ENCODE measurements at places on chromosomes 7 and 10. TPM values are rescaled to one million over a fixed set of nuclear protein-coding genes. Genes with fewer than 3 reads are reported as not detected.
A peak's percentile ranks its signal among the peaks of the same experiment; 100 is the strongest.

GRCh38 chr10:111023060-111023459, 53.8 kb upstream of the ADRA2A start:
- peaks cover 24% of the 10 kb centered on the region for H3K36me3 ChIP-seq
- no peak overlapping the region for H3K27ac ChIP-seq
- peaks cover 2% of the 10 kb centered on the region for H3K4me1 ChIP-seq
- peaks cover 2% of the 10 kb centered on the region for H3K27me3 ChIP-seq
- no peak overlapping the region for H3K4me3 ChIP-seq

DNA sequence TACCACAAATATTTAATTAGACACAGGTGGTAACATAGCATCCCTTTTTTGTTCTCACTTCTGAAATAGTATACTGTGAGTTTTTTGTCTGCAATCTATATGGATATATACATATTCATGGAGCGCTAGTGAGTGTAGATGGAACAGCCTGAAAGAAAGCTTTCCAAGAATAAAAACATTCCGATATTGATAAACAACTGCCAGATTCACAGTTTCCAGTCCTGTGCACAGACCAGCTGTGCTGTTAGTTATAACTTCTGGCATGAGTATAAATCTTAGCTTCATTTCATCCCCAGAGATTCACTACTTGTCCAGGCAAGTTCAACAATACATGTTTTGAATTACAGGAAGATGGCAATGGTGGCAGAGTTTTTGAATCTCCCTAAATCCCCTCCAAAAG, 467.1 kb upstream of the STEAP1 start:
- no peaks in the 10 kb centered on the region for H3K36me3 ChIP-seq
- DNase-seq: no peak
- H3K27ac ChIP-seq: no peak overlapping the region
- no peaks in the 10 kb centered on the region for H3K4me1 ChIP-seq
- H3K27me3 ChIP-seq: no peaks in the 10 kb centered on the region
- H3K4me3 ChIP-seq: no peak overlapping the region

DNA sequence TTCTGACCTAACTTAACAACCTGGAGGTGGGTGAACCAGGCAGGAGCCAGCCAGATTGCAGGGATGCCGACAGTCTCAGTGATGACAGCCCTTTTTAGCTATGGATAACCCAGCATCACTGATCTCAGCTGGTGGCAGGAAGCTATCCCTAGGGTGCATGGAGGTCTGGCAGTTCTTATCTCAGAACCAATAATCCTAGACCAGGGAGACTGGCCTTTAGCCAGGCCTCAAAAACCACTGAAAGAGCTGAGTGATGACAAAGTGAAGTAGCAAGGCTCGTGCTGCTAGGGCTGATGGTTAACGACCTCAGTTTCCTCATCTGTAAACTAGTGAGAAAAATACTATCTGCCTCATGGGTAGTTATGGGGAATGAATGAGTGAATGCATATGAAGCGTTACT, 112.5 kb downstream of the RALA start:
- no peaks in the 10 kb centered on the region for H3K36me3 ChIP-seq
- no peak for DNase-seq
- peaks cover 19% of the 10 kb centered on the region for H3K4me1 ChIP-seq
- no peak overlapping the region for H3K27ac ChIP-seq
- H3K4me3 ChIP-seq: peak overlapping the region; percentile 51

GRCh38 chr7:75533926-75534325, 41.8 kb downstream of the SPDYE5 start:
- DNase-seq: no peak
- H3K4me1 ChIP-seq: no peaks in the 10 kb centered on the region
- H3K27me3 ChIP-seq: peaks cover 2% of the 10 kb centered on the region
- no peak overlapping the region for H3K4me3 ChIP-seq
- H3K27ac ChIP-seq: no peak overlapping the region
- no peaks in the 10 kb centered on the region for H3K36me3 ChIP-seq

- no peaks in the 10 kb centered on the region for H3K4me1 ChIP-seq
- H3K27me3 ChIP-seq: no peaks in the 10 kb centered on the region
- no peak for DNase-seq
Measured at GRCh38 chr10:3661271-3661670, 123.7 kb downstream of the KLF6 start.

DNA sequence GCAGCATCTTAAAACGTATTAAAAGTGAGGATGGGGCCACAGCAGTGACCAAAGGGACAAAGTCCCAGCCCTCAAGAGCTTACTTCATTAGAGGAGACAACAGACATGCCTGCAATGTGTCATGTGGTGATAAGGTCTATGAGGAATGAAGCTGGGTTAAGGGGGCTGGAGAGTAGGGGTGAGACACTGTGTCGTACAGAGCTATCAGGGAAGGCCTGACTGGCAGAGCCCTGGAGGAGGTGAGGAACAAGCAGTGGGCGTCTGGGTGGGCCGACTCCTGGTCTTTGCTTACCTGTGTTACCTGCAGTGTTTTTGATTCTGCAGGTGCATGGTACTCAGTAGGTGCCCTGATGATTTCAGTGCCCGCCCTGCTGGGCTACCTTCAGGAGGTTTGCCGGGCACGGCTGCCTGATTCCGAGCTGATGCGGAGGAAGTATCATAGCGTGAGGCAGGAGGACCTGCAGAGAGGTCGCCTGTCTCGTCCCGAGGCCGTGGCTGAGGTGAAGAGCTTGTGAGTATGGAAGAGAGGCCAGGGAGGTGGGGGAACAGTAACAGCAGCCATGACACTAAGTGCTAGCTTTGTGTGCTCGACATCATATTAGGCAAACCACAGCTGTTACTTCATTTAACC, 7.6 kb downstream of the ZFYVE27 start:
- H3K36me3 ChIP-seq: no peaks in the 10 kb centered on the region
- H3K4me1 ChIP-seq: peaks cover 10% of the 10 kb centered on the region
- H3K27me3 ChIP-seq: peaks cover 2% of the 10 kb centered on the region
- no peak overlapping the region for H3K4me3 ChIP-seq
- no peak overlapping the region for H3K27ac ChIP-seq
- no peak for DNase-seq

DNA sequence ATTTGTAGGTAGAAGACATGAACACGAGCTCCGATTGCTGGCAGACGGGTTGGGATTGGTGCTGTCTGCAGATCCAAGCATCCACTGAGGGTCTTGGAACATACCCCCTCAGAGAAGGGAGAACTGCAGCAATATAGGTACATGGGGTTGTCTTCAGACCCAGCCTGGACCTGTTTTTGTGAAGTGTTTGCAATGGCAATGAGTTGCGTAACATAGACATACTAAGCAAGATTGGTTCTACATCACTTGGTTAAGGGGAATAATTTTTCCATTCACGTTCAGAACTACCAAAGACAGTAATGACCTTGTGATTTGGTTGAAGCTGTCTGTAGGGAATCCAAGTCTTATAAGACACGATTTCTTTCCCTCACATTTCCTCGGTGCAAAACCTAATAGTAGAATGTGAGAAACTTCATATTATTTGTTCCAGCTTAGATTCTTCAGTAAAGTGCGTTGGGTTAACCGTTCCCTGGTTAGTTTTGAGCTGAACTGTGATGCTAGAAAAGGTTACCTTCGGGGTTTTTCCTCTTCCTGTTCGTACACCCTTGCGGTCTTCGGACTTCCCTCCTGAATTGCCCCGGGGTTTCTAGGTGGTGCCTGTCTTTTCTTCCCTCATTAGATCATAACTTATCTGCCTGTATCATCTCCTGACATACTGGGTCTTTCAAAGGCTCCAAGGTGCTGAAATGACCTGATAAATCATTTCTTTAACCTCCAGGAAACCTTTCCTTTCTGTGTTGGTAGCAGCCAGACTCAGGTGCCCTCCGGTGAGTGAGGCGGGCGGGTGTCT, 14.4 kb downstream of the PROSER2 start:
- peaks cover 3% of the 10 kb centered on the region for H3K27me3 ChIP-seq
- no peak for DNase-seq
- H3K4me3 ChIP-seq: no peak overlapping the region
- H3K27ac ChIP-seq: no peak overlapping the region
- H3K4me1 ChIP-seq: no peaks in the 10 kb centered on the region

GRCh38 chr7:85287106-85287825, 100.4 kb upstream of the SEMA3D start:
- H3K27me3 ChIP-seq: no peaks in the 10 kb centered on the region
- H3K27ac ChIP-seq: no peak overlapping the region
- peak; percentile 22 for DNase-seq

- H3K27ac ChIP-seq: no peak overlapping the region
- no peaks in the 10 kb centered on the region for H3K36me3 ChIP-seq
- peaks cover 2% of the 10 kb centered on the region for H3K4me1 ChIP-seq
- DNase-seq: no peak
- H3K4me3 ChIP-seq: no peak overlapping the region
- no peaks in the 10 kb centered on the region for H3K27me3 ChIP-seq
Measured at GRCh38 chr7:116422683-116423082, 76.9 kb upstream of the CAV2 start.

DNA sequence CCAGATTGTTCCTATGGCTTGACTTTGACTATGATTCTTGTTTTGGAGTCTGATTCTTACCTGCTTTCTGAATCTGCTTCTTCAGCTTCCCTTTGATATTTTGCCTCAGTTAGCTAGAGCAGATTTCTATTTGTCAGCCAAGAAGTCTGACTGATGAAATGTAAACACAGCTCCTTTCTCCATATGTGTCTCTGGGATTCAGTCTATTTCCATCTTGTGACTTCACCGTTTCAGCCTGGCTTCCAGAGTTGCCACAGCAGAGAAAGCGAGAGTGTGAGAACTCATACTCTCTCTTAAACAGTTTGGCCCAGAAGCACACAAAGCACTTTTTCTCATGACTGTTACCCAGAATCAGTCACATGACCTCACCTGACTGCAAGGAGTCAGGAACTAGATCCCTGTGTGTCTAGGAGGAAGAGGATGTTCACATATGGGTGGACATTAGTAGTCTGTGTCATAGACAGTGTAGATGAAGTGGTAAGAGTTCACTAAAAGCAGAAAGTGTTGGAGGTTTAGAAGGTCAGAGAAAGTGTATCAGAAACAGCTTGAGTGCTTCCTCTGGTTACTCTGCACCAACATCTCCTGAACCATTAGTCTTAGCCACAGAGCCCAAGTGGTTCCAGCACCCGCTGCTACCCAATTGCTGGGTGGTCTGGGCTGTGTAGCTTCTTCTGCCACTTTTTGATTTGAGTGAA, 103.4 kb upstream of the CDK6 start:
- no peaks in the 10 kb centered on the region for H3K27me3 ChIP-seq
- no peak for DNase-seq
- H3K4me3 ChIP-seq: no peak overlapping the region
- H3K4me1 ChIP-seq: no peaks in the 10 kb centered on the region

DNA sequence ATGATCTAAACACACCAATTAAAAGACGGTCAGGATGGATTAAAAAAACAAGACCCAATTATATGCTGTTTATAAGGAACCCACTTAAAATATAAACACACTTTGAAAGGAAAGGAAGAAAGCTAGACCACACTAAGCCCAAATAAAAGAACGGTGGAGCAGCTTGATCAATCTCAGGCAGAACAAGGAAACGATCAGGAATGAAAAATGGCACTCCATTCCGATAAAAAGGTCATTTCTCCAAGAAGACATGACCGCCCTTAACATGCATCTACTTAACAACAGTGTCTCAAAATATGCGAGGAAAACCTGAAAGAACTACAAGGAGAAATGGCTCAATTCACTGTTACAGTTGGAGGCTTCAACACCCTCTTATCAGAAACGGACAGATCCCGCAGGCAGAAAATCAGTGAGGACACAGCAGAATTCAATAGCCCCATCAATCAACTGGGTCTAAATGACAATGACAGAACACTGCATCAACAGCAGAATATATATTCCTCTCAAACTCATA, 210.0 kb downstream of the MAD1L1 start:
- no peak overlapping the region for H3K4me3 ChIP-seq
- DNase-seq: no peak
- no peak overlapping the region for H3K27ac ChIP-seq
- H3K36me3 ChIP-seq: peaks cover 24% of the 10 kb centered on the region
- peaks cover 3% of the 10 kb centered on the region for H3K27me3 ChIP-seq
- H3K4me1 ChIP-seq: peaks cover 14% of the 10 kb centered on the region

DNA sequence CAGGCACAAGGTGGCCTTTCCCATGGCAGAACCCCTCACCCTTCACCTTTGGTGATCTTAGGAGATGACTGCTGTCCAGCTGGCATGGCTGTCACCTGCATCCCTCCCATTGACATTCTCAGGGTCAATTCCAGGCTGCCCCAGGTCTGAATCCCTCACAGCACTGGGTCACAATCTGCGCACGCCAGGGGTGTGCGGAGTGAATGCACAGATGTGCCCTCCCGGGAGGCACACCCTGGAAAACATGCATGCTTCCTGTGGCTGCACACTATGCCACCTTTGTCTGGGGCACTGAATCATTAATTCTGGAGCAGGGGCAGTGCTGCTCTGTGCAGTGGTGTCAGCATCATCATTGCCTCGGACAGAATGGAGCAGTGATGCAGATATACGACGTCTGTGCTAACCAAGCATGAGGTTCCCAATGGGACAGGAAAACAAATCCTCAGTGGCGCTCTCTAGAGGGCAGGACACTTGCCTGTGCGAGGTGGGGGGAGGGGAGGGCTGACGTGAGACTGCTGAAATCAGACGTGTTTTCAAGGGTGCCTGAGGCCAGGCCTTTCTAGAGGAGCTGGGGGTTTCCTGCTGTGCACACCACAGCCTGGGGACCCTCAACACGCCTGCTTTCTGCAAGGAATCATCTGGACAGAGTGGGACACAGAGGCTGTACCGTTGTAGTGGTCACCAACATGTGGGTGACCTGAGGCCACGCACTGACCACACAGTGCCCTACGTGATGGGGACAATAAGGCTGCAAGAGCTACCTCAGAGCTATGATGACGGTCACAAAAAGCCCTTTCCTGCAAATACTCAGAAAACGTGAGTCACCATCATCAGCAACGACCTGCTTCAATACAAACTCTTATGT, 77.9 kb downstream of the HIPK2 start:
- peaks cover 17% of the 10 kb centered on the region for H3K4me1 ChIP-seq
- no peak overlapping the region for H3K4me3 ChIP-seq
- H3K36me3 ChIP-seq: no peaks in the 10 kb centered on the region
- H3K27ac ChIP-seq: no peak overlapping the region
- DNase-seq: no peak
- peaks cover 4% of the 10 kb centered on the region for H3K27me3 ChIP-seq

Gene GNGT1
- total RNA-seq: not detected

Gene CYP3A7
- not detected for total RNA-seq

Gene CHAT
- 15.4 TPM for total RNA-seq

Gene HKDC1
- total RNA-seq: not detected

Gene VSTM2A
- 24.1 TPM for total RNA-seq

Gene DRGX
- 65.2 TPM for total RNA-seq

Gene PLXNA4
- total RNA-seq: 16.2 TPM

Measured in glutamatergic neuron (in vitro differentiated cells).